ENCODE measurements at places on chromosomes 11 and 22. TPM values are rescaled to one million over a fixed set of nuclear protein-coding genes. Genes with fewer than 3 reads are reported as not detected.

The ISX gene
- total RNA-seq, result not detected

The PHETA2 gene
- 12.2 TPM for total RNA-seq

The EMID1 gene
- total RNA-seq, result 5.9 TPM

The SPDYC gene
- total RNA-seq, result not detected

The RIC3 gene
- 40.0 TPM for total RNA-seq

The SEC14L6 gene
- total RNA-seq, result 2.1 TPM

The SLC6A5 gene
- total RNA-seq, result not detected

The KLHDC7B gene
- not detected for total RNA-seq

The SCUBE2 gene
- total RNA-seq, result 40.0 TPM

The CDC45 gene
- not detected for total RNA-seq

The RAB6A gene
- 92.0 TPM for total RNA-seq

The ARHGEF17 gene
- 28.0 TPM for total RNA-seq

The IL18 gene
- 22.8 TPM for total RNA-seq

The MTMR2 gene
- total RNA-seq, result 6.9 TPM

The KREMEN1 gene
- total RNA-seq, result 7.3 TPM

The MFRP gene
- total RNA-seq, result 0.52 TPM

GRCh38 chr11:102798012-102798746 lies at the start of gene MMP1:
Gene MMP1 (minus strand): TSS chr11:102798160. CDS start chr11:102798092, 68 bp downstream.
- DNase-seq, result no peak

DNA sequence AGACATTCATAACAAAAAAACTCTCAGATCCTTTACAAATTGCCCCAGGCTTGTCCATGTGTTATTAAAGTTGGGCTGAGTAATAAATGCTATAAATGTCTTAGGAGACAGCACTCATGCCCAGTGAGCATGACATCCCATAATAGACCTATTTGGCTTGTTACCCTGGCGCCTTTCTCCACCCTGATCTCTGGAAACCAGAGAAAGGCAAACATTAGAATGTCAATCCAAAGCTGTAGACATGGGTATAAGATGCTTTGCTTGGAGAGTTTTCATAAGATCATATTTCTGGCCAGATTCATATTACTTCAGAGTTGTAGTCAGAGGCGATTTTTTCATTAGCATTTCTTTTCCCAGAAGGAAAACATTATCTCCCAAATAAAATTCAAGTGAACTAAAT lies 161.3 kb upstream of the UBASH3B start:
- no peak for DNase-seq

DNA sequence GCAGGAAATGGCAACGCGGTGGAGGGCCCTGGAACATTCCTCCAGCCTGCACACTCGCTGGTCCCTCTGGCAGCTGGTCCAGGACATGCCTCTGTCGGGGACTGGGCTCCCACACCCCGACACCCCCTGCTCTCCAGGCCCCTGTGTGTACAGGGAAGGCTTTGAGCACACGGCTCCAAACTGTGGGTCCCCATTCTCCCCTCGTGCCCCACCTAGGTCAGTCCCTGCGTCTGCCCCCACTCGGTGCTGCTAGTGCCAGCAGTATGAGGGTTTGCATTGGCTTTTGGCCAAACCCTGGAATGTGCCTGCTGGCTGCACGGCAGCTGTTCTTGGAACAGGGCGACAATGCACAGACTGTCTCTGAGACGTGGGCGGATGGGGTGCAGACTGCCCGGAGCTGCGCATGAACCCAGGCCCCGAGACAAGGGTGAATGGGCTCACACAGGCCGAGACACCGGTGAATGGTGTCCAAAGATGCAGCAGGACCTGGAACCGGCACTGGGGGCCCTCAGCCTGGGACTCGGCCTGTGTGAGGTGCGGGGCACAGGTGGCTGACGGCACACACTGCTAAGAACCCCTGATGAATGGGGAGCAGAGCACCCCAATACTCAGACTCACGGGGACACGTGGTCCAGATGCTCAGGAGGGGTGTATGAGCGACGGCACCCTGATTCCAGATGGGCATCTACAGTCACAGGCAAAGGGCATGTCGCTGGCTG lies 7.5 kb upstream of the SYT8 start:
- DNase-seq, result peak; percentile 93

- no peak for DNase-seq
Measured at GRCh38 chr11:112345706-112346105, 85.0 kb upstream of the PLET1 start.

GRCh38 chr11:68145120-68145866 lies 24.1 kb upstream of the CHKA start:
- peak; percentile 81 for DNase-seq

GRCh38 chr11:126601136-126601535 lies 245.7 kb downstream of the ST3GAL4 start:
- no peak for DNase-seq

- DNase-seq, result no peak
Measured at GRCh38 chr11:128830290-128831173, 36.6 kb downstream of the KCNJ1 start.

DNA sequence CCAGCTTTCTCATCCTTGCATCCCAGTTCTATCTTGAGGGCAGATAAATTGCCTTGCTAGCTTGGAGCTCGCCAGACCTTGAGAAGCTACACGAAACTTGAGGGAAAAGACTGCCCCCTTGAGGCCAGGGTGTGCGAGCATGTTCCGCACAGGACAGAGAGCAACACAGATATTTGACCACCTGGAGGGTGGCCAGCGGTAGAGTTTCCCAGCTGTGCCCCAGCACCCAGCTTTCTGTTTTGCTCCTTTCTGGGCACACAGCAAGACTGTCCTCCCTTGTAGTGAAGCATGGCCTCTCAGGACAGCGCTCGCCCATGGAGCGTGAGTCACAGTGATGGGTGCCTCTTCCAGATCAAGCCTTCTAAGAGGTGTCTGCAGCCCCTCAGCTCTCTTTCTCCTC lies 23.5 kb downstream of the SPATA19 start:
- peak; percentile 55 for DNase-seq

DNA sequence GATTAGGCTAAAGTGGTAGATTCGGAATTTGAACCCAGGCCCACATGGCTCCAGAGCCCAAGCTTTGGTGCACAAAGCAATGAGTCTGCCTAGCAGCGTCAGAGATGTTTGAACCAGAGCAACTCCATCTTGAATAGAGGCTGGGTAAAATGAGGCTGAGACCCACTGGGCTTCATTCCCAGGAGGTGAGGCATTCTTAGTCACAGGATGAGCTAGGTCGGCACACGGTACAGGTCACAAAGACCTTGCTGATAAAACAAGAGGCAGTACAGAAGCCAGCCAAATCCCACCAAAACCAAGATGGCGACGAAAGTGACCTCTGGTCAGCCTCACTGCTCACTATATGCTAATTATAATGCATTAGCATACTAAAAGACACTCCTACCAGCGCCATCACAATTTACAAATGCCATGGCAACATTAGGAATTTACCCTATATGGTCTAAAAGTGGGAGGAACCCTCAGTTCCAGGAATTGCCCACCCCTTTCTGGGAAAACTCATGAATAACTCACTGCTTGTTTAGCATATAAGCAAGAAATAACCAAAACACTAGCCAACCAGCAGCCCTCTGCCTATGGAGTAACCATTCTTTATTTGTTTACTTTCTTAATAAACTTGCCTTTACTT lies 40.3 kb upstream of the DAGLA start:
- DNase-seq, result no peak

DNA sequence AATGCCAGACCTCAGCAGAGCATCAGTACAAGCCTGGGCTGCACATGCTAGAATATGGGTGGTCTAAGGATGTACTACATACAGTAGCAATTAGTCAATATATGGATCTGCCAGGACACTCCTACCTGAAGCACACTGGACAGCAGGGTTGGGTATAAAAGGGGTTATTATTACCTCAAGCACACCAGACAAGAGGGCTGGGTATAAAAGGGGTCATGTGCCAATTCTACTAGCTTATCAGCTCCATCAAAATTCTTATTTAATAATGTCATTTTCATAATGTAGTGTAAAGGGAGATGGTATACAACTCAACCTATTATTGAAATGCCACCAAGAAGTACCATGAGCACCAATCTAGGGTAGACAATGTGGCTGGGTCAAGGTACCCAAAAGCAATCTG lies 44.7 kb upstream of the PRODH start:
- peak; percentile 0 for DNase-seq

- DNase-seq, result no peak
Measured at GRCh38 chr11:29305456-29306232, 711.2 kb downstream of the KCNA4 start.

- DNase-seq, result peak; percentile 76
Measured at GRCh38 chr11:35005141-35005780, 88.8 kb downstream of the PDHX start.

GRCh38 chr11:105144887-105145286 lies 5.3 kb upstream of the CARD18 start:
- DNase-seq, result no peak

DNA sequence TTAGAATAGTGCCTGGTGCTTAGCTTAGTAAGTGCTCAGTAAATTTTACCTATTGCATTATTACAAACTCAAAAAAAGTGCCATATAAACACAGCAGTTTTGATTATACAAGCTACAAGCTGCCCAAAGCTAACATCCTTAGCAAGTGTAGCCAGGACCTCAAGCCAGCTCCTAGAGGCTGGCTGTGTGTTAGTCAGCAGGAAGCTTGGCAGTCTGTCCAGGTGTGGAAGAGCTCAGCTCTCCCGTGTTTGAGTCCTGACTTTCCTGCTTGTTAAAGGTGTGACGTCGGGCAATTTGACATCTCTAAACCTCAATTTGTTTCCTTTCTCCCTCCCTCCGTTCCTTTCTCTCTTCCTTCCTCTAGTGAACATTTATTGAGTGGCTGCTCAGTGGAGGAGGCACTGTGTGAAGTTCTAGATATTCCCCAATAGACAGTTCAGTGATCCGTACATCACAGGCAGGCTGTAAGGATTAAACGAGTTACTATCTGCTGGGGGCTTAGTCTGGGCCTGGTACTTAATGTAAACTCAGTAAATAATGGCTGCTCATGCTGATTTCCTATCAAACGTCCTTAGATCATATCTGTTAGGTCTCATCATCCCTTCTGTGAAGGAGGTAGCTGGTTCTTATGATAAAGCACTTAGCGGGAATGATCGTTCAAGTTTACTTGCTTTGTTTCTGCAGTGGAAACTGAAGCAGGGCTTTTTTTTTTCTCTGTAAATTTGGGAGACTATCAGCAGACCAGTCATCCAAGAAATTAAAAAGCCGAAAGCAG lies 68.7 kb downstream of the PRR5L start:
- no peak for DNase-seq
